B cell (primary cell): ENCODE measurements at places on chromosomes 6 and 20. TPM values are rescaled to one million over a fixed set of nuclear protein-coding genes. Genes with fewer than 3 reads are reported as not detected.

Gene KCNK5
- 0.07 TPM in 1 of 2 replicates, not detected in the other for total RNA-seq

Gene ZC3H12D
- 190 and 215 TPM in 2 replicates for total RNA-seq

Gene BPIFB2
- not detected in 2 replicates for total RNA-seq

Gene CCDC28A
- 26.3 and 26.9 TPM in 2 replicates for total RNA-seq

Gene WFDC5
- total RNA-seq: not detected in 2 replicates

Gene SIRPB2
- total RNA-seq: not detected in 2 replicates

Gene TFAP2B
- not detected in 2 replicates for total RNA-seq

Gene PRDM13
- total RNA-seq: not detected in 2 replicates

- DNase-seq: peak; percentile 14
Observed at GRCh38 chr6:154229786-154230185, 126.8 kb downstream of the IPCEF1 start.

- no peak for DNase-seq
Observed at GRCh38 chr20:37518606-37519507, 2.2 kb upstream of the NNAT start.

GRCh38 chr6:83168556-83168955 lies 24.5 kb downstream of the PGM3 start:
- no peak for DNase-seq

DNA sequence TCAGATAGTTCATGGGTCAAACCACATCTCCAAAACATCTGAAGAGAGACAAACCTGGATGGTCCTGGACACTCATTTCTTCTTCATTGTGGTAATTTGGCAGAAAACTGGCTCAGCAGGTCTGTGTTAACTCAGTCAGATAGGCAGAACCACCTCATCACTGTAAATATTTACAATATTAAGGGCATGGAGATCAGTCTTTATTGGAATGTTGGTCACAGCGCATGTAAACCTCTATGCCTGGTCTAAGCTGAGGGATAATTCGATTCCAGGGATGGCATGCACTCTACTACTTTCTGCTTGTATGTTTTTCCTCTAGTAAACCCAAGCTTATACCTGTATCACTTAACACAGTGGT lies 4.0 kb upstream of the TBC1D7 start:
- DNase-seq: no peak

- DNase-seq: no peak
Observed at GRCh38 chr6:169265486-169266131, 12.0 kb upstream of the THBS2 start.

DNA sequence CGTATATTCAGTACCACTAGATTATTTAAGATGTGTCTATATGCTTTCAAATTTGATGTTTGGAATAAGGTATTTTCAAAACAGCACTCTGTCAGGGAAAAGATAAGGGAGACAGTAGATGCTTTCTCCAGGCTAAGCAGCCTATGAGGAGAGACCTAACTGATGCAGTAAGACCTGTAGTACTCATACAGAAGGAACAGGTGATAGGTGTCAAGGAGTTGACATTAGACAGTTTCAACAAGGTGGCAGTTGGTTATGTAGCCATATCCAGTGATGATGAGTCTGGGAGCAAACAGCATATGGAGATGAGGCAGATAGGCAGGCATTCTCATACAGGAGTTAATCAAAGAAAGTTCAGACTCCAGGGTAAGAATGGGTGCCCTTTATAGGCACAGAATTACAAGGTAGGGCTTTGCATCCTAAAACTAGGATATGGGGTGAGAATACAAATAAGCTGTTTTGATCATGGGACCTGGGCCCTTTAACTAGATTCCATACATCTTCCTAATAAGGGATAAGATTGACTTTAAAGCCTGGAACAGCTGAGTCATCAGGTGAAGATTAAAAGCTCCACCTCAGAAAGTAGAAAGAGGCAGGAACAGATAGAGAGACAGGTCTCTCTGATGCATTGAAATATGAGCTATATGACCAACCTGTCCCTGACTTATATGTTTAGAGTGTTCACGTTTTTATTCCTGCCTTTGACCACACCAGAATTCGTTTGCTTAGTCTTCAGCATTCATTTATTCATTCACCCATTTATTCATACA lies 7.9 kb downstream of the RSPH4A start:
- no peak for DNase-seq

GRCh38 chr6:170424604-170425126 lies 118.1 kb downstream of the FAM120B start:
- no peak for DNase-seq

- no peak for DNase-seq
Observed at GRCh38 chr6:54910921-54911320, 64.3 kb downstream of the FAM83B start.

- DNase-seq: no peak
Observed at GRCh38 chr6:63649847-63650265, 14.3 kb downstream of the PHF3 start.

DNA sequence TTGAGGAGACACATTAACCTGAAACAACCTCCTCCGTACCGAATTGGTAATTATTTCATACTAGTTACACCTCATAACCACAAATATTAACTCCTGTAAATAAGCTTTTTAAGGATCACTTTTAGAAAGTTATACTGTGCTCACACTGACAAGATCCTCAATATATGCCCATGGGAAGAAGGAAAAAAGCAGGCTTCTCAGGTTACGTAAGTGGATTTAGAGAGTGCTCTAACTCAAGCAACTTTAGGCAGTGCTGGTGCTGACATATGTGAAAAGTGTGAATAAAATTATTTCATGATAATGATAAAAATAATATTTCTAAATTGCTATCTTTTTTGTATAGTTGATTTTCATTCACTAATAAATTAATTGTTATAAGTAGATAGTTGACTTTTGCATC lies 76.1 kb downstream of the PRKN start:
- DNase-seq: no peak

GRCh38 chr20:35891375-35891774 lies 62.9 kb downstream of the SCAND1 start:
- no peak for DNase-seq

DNA sequence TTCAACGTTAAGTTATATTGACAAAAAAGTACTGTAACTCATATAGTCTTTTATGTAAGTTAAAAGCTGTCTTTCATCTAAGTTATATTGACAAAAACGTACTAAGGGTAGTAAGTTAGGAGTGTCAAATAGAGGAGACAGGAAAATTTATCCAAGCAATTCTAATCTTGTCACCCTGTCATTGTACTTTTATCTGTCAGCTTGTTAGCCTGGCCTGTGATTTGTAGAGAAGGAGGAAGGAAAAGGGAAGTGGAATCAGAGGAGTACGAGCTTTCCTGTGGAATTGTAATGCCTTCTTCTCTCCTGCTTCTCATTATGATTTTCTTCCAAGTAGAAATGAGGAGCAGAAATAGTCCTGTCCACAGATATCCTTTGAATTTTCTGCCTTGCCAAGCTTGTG lies 18.8 kb downstream of the KCTD20 start:
- DNase-seq: no peak

DNA sequence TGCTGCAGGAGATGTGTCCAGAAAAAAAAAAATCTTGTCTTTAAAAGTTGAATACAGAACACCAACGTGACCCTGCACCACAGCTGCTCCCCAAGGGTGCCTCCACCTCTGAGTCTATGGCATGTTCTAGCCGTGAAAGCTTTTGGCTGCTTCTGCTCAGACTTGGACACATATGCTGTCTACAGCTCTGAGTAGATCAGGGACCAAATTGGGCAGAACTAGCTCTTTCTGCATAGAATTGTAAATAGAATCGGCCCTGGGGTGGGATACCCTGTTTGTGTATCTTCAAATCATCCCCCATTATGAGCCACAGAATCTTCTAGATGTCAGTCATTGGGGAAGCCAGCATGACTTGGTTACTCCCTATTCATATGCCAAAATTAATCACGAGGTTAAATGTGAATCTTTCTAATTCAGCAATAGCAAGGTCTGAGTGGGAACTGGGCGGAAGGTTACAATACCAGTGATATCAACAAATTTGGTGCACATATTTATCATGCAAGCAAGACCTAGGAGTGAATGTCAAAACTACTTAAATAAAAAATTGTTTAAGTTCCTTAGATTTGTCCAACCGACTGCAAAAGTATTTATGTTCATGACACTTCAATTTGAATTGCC lies 302.8 kb downstream of the KIF16B start:
- DNase-seq: no peak

DNA sequence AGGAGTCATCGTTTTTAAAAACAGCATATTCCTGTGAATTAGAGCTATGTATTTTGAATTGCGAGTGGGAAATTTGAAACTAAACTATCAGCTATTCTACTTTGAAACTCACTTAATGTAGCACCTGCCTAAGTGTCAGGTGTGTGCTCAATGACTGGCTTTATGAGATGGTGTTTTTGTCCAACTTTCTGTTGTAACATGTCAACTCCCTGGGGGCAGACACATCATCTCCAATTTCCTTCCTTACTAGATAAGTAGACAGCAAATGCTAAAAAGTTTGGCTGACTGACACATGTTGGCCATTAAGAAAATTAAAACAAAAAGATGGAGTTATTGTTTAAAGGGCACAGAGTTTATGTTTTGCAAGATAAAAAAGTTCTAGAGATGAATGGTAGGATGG lies 226.9 kb downstream of the TFAP2B start:
- DNase-seq: no peak

DNA sequence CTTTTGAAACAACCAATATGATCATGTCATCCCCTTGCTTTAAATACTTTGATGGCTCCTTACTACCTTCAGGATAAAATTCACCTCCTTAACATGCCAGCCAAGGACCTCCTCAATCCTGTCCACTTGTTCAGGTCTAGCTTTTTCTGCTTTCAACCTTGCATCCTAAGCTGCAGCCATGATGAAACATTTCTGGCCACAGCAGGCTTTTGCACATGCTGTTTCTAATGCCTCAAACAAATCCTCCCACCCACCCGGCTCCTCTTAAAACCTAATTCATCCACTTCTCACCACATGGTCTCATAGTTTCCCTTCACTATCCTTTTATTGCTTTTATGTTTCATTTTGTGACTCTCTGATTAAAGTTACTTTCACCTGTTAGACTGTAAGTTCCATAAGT lies 124.6 kb downstream of the MYB start:
- DNase-seq: no peak

DNA sequence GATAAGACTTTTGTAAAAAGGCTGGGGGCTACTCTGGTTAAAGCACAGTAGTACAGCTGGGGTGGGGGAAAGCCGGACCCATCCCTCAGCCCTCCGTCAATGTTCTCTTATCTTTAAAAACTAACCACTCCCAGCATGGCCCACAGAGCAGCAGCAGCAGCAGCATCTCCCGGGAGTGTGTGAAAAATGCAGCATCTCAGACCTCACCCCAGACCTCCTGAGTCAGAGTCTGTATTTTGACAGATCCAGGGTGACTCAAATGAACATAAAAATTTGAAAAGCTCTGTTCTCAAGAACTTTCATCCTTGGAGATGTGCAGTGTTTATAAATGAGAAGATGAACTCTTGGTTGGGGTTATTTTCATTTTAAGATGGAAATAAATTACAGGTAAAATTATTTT lies 277.7 kb upstream of the ECI2 start:
- no peak for DNase-seq

GRCh38 chr6:148999929-149000468 lies 253.2 kb downstream of the UST start:
- peak; percentile 44 for DNase-seq

GRCh38 chr6:163260111-163260895 lies 154.2 kb upstream of the QKI start:
- no peak for DNase-seq

DNA sequence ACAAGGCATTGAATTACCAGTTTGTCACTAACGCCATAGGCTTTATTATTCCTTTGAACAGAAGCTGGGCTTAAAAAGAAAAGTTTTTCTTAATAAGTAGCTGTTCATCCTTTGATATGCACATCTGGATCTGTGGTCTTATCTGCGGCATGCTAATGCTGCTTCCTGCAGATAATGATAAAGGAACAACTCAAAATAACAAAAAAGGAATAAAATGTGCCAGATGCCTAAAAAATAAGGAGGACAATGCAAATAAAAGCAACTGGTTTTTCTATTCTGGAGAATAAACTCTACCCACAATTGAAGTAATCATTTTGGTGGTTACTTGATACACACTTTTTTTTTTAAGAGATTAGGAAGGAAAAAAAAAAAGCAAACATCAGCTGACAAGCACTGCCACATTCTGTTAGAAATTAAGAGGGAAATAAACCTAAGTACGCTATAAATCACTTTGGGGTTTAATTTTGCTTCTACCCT lies 156.8 kb upstream of the SALL4 start:
- no peak for DNase-seq

- no peak for DNase-seq
Observed at GRCh38 chr6:106912091-106912490, 62.4 kb downstream of the CD24 start.

- no peak for DNase-seq
Observed at GRCh38 chr20:44027343-44028002, 112.8 kb downstream of the TOX2 start.

DNA sequence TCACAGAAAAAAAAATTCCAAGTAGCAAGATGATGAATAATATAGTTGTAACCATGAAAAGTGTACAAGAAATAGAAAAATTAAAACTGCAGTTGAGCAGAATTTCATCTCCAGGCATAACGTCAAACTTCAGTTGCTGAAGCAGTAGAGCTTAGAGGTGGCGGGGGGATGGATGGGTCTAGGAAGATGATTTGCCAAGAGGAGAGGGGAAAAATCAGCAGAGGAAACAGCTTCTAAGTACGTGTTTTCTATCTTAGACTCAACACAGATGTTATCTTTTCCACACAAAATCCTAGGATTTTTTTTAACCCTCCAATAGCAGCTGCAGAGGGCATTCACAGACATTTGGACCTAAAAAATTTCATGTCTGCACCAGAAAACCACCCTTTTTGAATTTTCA lies 136.0 kb downstream of the OPN5 start:
- no peak for DNase-seq

DNA sequence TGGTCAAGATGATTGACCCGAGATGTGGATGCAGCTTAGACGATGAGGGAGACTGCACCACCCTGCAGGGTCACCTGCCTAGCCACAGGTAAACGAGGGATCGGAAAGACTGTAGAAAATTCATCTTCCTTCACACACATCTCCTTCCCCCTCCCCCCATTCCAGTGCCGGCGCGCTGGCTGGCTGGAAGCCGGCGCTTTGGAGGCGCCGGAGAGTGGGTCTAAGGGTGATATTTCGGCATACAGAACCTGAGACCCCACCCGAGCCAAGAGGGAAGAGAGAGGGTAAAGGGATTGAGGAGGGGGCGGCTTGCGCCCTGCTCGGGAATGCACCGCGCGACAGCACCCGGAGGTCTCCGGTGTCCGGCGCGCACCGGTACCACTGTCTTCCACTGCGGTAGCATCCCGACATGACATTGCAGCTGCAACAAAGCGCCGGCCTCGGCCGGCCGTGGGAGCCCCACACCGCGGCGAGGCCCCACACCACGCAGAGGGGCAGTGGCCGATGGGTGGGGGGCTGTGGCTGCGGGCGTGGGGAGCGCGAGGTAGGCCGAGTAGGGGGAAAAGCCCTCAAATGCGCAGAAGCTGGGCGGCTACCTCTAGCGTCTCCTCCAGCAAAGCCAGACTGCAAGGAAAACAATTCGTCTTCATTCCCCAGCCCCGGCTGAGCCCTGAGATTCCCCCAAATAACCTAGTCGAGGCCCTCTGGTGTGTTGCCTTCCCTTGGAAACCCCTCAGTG lies 984 bp downstream of the TNFRSF21 start:
- no peak for DNase-seq
